CD4-positive, alpha-beta T cell (primary cell): ENCODE measurements at places on chromosomes 2 and 18.

DNA sequence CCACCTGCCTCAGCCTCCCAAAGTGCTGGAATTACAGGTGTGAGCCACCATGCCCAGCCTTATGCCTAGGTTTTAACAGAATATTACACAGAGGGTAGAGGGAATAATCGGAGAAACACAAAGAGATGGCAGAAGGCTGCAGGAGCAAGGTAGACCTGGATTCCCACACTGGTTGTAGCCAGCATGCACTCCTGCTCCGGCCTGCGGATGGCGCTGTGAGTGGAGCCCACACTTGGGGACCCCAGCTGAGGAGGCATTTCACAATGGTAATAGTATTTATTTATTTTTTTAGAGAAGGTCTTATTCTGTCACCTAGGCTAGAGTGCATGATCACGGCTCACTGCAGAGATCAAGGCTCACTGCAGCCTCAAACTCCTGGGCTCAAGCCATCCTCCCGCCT is 38.8 kb upstream of the DARS1 start:
- DNase-seq: no peak

DNA sequence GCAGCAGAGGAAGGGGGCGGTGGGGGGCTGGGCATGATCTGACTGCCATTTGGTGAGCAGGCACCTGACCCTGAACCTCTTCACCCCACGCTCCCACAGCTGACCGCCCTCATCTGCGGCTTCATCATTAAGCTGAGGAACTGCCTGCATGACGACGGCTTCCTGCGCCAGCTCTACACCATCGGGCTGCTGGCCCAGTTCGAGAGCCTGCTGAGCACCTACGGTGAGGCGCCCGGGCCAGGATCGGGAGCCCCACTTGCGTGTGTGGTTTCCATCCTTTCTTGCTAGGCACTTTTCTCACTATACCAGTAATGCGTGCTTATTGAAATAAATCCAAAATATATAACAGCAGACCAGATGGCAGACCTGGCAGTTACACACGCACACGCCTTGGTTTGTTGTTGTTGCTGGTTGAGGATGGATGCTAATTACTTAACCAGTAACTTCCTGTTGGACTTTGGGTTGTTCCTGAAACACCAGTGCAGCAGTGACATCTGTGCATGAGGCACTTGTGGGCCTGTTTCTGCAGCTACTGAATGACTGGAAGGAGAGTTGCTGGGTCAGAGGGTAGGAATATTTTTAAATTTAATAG is 43.7 kb downstream of the COA5 start:
- DNase-seq: no peak

DNA sequence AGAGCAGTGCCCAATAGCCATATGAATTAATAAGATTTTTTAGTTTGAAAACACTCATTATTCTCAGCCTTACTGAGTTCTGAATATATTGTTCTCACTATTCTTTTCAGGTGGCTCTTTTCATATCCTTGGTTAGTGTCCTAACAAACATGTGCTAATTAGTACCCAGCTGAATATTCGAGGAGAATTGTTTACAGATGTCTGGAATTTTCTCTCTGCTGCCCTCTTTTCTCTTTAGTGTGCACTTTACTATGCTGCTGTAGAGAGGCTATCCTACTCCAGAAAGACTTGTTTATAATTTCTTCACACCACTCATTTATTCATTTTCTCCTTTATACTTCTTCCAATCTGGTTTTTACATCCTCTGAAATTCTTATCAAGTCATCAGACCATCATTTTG is 405.3 kb downstream of the SPAG16 start:
- no peak for DNase-seq

GRCh38 chr18:8106603-8107002 is 502.6 kb upstream of the RAB12 start:
- no peak for DNase-seq

GRCh38 chr2:130258356-130258755 is 60.1 kb upstream of the TUBA3E start:
- no peak for DNase-seq

- DNase-seq: no peak
Observed at GRCh38 chr2:104428155-104428554, 425.8 kb upstream of the POU3F3 start.

GRCh38 chr2:171404719-171405118 is 29.1 kb downstream of the METTL8 start:
- DNase-seq: no peak
